IPS DF 19.7 (cell line): ENCODE measurements at places on chromosomes 4 and X.

GRCh38 chr4:142532054-142532453, 314.0 kb downstream of the INPP4B start:
- no peak for DNase-seq

- no peak for DNase-seq
Measured at GRCh38 chr4:26342328-26343037, 21.7 kb downstream of the RBPJ start.

GRCh38 chrX:23372220-23372902, 37.7 kb downstream of the PTCHD1 start:
- DNase-seq = no peak

- no peak for DNase-seq
Measured at GRCh38 chr4:188778905-188779304, 639.7 kb downstream of the TRIML1 start.

- no peak for DNase-seq
Measured at GRCh38 chrX:79573760-79574159, 206.6 kb upstream of the ITM2A start.

GRCh38 chrX:150635952-150636351, 57.2 kb upstream of the MTMR1 start:
- no peak for DNase-seq

DNA sequence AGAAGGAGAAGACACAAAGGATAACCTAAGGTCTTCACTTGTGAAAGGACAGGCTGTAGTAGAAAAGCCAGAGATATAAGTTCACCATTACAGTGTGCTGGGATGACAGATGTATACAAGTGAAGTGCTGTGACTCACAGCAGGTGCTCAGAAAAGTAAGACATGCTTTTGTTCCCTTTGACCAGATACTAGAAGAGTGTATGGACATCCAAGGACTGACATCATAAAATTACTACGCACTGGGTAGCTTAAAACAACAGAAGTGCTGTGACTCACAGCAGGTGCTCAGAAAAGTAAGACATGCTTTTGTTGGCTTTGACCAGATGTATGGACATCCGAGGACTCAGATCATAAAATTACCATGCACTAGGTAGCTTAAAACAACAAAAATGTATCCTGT, 61.6 kb upstream of the BTC start:
- no peak for DNase-seq

GRCh38 chrX:49249071-49249470, 13.8 kb downstream of the CCDC22 start:
- no peak for DNase-seq
